Activated T-cell treated with anti-CD3 and anti-CD28 coated beads, Interleukin-2, amount 50 U/mL, for 72 hours (primary cell): ENCODE measurements at places on chromosomes 11 and 22. TPM values are rescaled to one million over a fixed set of nuclear protein-coding genes. Genes with fewer than 3 reads are reported as not detected.
A peak's percentile ranks its signal among the peaks of the same experiment; 100 is the strongest.

The CCDC34 gene
- 16.0 TPM for total RNA-seq

DNA sequence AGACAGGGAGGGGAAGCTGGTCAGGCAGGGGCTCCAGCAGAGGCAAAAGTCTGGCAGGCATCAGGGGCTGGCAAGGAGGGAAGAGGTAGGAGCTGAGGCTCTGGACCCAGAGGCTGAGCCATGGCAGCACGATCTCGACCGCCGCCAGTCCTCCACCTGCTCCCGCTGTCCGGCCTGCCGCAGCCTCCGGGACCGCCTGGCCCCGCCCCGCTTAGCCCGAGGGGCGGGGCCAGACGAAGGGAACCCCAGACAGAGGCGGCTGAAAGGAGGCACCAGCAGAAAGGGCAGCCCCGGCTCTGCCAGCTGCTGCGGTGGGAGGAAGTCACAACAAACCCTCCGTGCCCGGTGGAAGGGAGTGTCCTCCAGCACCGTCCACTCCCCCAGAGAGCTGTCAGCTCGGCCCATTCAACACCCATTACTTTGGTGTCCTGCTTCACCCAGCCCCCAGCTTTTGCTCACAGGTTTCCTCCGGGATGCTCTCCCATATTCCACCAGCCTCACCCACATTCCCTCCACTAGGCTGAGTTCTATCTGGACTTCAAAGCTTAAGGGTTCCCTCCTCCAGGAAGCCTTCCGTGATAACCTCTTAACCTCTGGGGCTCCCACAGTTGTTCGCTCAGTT, at the start of gene MFNG:
Gene MFNG, minus strand, starts transcription at position 161 of the 622 bp plus-strand sequence. CDS start 207 bp downstream, outside the sequence.
- peak within 1 kb of the TSS; percentile 93 for H3K4me3 ChIP-seq
- H3K4me1 ChIP-seq, result peaks cover 68% of the 10 kb centered on the region
- no peaks in the 10 kb centered on the region for H3K27me3 ChIP-seq
- peak within 1 kb of the TSS; percentile 90 for H3K27ac ChIP-seq
- peaks cover 3% of the 10 kb centered on the region for H3K36me3 ChIP-seq

GRCh38 chr11:93330446-93330984, at the start of gene DEUP1:
TSS of gene DEUP1 (plus strand) at chr11:93330742. CDS start at chr11:93332260, 1,518 bp downstream.
- no peak within 1 kb of the TSS for H3K27ac ChIP-seq
- peak within 1 kb of the TSS; percentile 76 for H3K4me3 ChIP-seq

The ALDH3B1 gene
- total RNA-seq, result 0.16 TPM

- H3K4me3 ChIP-seq, result peak overlapping the region; percentile 82
- H3K36me3 ChIP-seq, result no peaks in the 10 kb centered on the region
- H3K27me3 ChIP-seq, result no peaks in the 10 kb centered on the region
- peak overlapping the region; percentile 94 for H3K27ac ChIP-seq
- DNase-seq, result no peak
- H3K4me1 ChIP-seq, result peaks cover 82% of the 10 kb centered on the region
Observed at GRCh38 chr11:128551058-128551457, 36.3 kb downstream of the ETS1 start.

DNA sequence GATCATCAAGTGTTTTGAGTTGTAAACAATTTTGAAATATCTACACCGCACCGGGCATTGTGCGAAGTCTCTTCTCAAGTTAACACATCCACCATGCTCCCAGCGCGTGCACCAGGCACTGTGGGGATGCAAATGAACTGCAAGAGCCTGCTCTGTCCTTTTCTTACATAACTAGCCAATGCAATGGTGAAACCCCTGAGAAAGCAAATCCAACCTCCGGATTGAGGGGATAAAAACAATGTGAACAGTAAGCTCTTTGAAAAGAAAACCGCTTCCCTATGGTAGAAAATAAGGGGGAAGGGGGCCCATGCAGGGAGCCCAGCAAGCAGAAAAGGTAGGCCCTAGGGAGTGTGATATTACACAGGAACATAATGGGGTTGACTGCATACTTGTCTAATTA, 274.9 kb upstream of the MPPED2 start:
- H3K27me3 ChIP-seq, result no peaks in the 10 kb centered on the region
- DNase-seq, result no peak
- H3K4me1 ChIP-seq, result no peaks in the 10 kb centered on the region

DNA sequence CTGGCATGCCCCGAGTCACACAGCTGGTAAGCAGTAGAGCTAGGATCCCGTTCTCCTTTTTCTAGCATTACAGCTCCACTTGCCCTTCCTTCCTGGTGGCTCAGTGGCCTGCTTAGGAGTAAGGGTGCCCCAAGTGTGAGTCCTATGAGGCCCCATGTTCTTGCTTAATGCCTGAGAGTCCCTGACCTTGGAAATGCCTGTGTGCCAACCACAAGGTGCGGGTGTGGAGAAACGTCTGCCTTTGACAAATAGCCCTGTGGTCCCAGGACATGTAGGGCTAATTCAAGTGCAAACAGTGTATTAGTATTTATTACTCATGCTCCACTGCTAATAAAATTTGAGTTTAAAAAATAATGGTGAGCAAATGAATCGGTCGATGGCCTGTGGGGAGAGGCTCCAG, 18.4 kb downstream of the GRIK4 start:
- no peak overlapping the region for H3K4me3 ChIP-seq
- no peak for DNase-seq
- no peaks in the 10 kb centered on the region for H3K27me3 ChIP-seq
- no peak overlapping the region for H3K27ac ChIP-seq
- H3K36me3 ChIP-seq, result no peaks in the 10 kb centered on the region

DNA sequence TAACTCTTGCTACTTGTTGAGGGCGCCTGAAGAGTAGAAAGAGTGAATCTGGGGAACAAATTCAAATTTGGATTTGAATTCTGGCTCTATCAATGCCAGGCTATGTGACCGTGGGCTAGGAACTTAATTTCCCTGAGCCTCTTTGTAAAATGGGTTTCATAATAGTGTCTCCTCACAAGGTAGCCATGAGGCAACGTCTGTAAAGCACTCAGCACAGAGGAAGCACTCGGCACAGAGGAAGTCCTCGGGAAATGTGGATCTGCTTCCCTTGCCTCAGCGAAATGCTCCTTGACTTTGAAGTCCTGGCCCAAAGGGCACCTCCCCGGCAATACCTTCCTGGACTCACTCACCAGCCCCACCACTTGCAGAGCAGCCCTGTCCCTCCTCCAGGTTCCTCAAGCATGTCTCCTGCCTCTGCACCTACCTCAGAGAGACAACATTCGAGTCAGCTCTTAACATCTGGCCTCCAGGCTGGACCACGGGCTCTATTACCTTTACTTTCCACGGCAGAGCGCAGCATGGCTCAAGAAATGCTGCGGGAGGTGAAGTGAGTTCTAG, 17.7 kb downstream of the CD6 start:
- H3K27ac ChIP-seq, result peak overlapping the region; percentile 93
- H3K4me1 ChIP-seq, result peaks cover 96% of the 10 kb centered on the region
- no peak for DNase-seq
- peak overlapping the region; percentile 79 for H3K4me3 ChIP-seq
- H3K36me3 ChIP-seq, result peaks cover 50% of the 10 kb centered on the region

GRCh38 chr11:30260813-30261212, 30.0 kb downstream of the FSHB start:
- H3K4me3 ChIP-seq, result no peak overlapping the region
- no peaks in the 10 kb centered on the region for H3K36me3 ChIP-seq
- H3K27me3 ChIP-seq, result no peaks in the 10 kb centered on the region
- H3K4me1 ChIP-seq, result no peaks in the 10 kb centered on the region
- no peak for DNase-seq

GRCh38 chr22:30026756-30027155, 53.5 kb upstream of the HORMAD2 start:
- H3K36me3 ChIP-seq, result peaks cover 1% of the 10 kb centered on the region
- H3K27ac ChIP-seq, result no peak overlapping the region
- no peaks in the 10 kb centered on the region for H3K27me3 ChIP-seq
- H3K4me1 ChIP-seq, result peaks cover 14% of the 10 kb centered on the region
- DNase-seq, result no peak

The SEZ6L gene
- 0.05 TPM for total RNA-seq
